Subcutaneous preadipocyte (primary cell): ENCODE measurements at places on chromosomes 1 and 21. TPM values are rescaled to one million over a fixed set of nuclear protein-coding genes. Genes with fewer than 3 reads are reported as not detected.

Gene GSTM1
- 13.7 and 16.2 TPM in 2 replicates for total RNA-seq

Gene ZYG11A
- total RNA-seq = 0.37 and 0.78 TPM in 2 replicates

Gene TNNI3K
- 0.37 and 0.39 TPM in 2 replicates for total RNA-seq

Gene S100A8
- not detected in 2 replicates for total RNA-seq

Gene USH2A
- total RNA-seq = under 0.01 TPM in 1 of 2 replicates, not detected in the other

Gene FAM167B
- total RNA-seq = 0.39 and 1.1 TPM in 2 replicates

Gene SFN
- total RNA-seq = 0.73 and 1.4 TPM in 2 replicates

Gene LRRC3
- total RNA-seq = 1.2 and 1.5 TPM in 2 replicates

Gene RAD54L
- 4.0 and 7.2 TPM in 2 replicates for total RNA-seq

Gene SLC1A7
- total RNA-seq = under 0.01 TPM in 1 of 2 replicates, not detected in the other

Gene RGS1
- not detected in 2 replicates for total RNA-seq

Gene A3GALT2
- total RNA-seq = not detected in 2 replicates

Gene RAB7B
- 8.2 and 9.9 TPM in 2 replicates for total RNA-seq

Gene TCEA3
- 3.1 and 12.1 TPM in 2 replicates for total RNA-seq

Gene CLEC20A
- total RNA-seq = not detected in 2 replicates

Gene ANXA9
- total RNA-seq = 0.20 and 0.37 TPM in 2 replicates

Gene ZNF691
- total RNA-seq = 7.6 and 9.2 TPM in 2 replicates

Gene TMEM81
- 1.5 and 2.0 TPM in 2 replicates for total RNA-seq

Gene UQCRHL
- total RNA-seq = 1.5 and 2.2 TPM in 2 replicates

Gene COL16A1
- total RNA-seq = 50.0 and 58.5 TPM in 2 replicates

Gene CD48
- not detected in 2 replicates for total RNA-seq

Gene OR2M3
- total RNA-seq = not detected in 2 replicates

Gene S1PR1
- 3.3 and 6.6 TPM in 2 replicates for total RNA-seq

Gene F3
- total RNA-seq = 29.0 and 42.8 TPM in 2 replicates

Gene RGSL1
- not detected in 2 replicates for total RNA-seq

Gene GUCA2A
- total RNA-seq = not detected in 2 replicates

Gene TRIM45
- 0.73 and 1.4 TPM in 2 replicates for total RNA-seq

Gene PTGER3
- 0.37 and 0.39 TPM in 2 replicates for total RNA-seq

Gene MRPS15
- 86.0 and 96.2 TPM in 2 replicates for total RNA-seq

Gene AIRE
- total RNA-seq = not detected in 2 replicates

Gene TIE1
- total RNA-seq = under 0.01 TPM in 2 replicates

Gene RBM11
- total RNA-seq = not detected in 2 replicates

Gene LINGO4
- not detected in 2 replicates for total RNA-seq

Gene CDA
- 2.0 and 2.6 TPM in 2 replicates for total RNA-seq

Gene TMEM51
- 1.5 and 2.5 TPM in 2 replicates for total RNA-seq

Gene TMEM240
- 2.6 and 3.1 TPM in 2 replicates for total RNA-seq

Gene LCE2C
- total RNA-seq = not detected in 2 replicates

Gene C8A
- total RNA-seq = not detected in 2 replicates

Gene CYP4Z1
- not detected in 2 replicates for total RNA-seq

Gene KLHDC7A
- not detected in 2 replicates for total RNA-seq

Gene FCN3
- total RNA-seq = not detected in 2 replicates

Gene TFF1
- total RNA-seq = not detected in 2 replicates

Gene RC3H1
- 18.0 and 26.0 TPM in 2 replicates for total RNA-seq

Gene RGL1
- total RNA-seq = 25.4 and 43.0 TPM in 2 replicates
